ENCODE measurements at places on chromosomes 6 and 20. TPM values are rescaled to one million over a fixed set of nuclear protein-coding genes. Genes with fewer than 3 reads are reported as not detected.

GRCh38 chr20:2879146-2879545 is 5.9 kb downstream of the PTPRA start:
- DNase-seq: no peak

DNA sequence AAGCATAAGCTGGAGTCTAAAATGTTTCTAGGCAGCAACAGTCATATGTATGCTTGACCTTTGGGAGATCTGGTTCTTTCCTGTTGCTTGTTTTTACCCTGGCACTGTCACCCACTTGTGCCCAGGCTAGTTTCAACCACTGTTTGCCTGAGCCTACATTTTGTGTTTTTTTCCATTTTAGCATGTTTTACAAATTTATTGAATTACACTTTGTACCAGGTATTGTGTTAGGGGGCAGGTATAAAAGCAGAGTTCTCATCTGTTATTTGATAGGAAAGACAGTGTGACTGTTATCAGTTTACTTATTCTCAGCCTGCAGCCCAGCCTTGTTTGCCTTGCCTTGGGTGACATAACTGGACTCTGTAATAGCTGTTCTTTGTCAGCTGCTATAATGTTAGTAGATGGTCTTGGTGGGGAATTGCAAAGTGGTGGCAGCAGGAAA is 147.0 kb downstream of the CDKAL1 start:
- DNase-seq: no peak

- no peak for DNase-seq
Observed at GRCh38 chr6:44294832-44295791, 18.0 kb downstream of the AARS2 start.

TENT5A gene
- 0.82 TPM for polyA plus RNA-seq

Data from K562 (cell line).